Hematopoietic multipotent progenitor cell treated with erythropoietin and hydrocortisone succinate and interleukin-3 and kit ligand, for 17 days (in vitro differentiated cells): ENCODE measurements at places on chromosomes 12 and 14.

GRCh38 chr12:39443929-39444209, 949 bp upstream of the KIF21A start:
- peak; percentile 4 for DNase-seq

GRCh38 chr12:52061470-52062166, 8.2 kb upstream of the ATG101 start:
- no peak for DNase-seq

DNA sequence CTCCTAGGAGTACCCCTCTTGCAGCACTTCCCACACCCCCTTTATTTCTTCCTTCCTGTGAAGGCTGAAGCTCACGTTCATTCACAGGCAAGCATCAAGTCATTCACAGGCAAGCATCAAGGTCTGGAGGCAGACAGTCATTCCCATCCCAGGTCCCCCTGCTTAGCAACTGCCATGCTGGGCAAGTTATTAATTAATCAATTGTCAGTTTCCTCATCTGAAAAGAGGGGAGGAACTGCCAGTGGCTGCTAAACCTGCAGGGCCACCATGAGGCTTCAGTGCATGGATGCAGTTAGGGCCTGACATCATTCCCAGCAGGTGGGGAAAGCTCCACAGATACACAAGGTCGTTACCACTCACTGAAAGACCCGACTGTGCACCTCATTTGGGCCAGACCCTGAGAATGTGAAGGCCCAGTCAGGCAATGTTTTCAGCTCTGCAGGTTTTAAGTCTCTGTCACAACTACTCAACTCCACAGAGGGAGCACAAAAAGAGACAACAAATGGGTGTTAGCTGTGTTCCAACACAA, 85.0 kb upstream of the GPR68 start:
- DNase-seq: no peak

DNA sequence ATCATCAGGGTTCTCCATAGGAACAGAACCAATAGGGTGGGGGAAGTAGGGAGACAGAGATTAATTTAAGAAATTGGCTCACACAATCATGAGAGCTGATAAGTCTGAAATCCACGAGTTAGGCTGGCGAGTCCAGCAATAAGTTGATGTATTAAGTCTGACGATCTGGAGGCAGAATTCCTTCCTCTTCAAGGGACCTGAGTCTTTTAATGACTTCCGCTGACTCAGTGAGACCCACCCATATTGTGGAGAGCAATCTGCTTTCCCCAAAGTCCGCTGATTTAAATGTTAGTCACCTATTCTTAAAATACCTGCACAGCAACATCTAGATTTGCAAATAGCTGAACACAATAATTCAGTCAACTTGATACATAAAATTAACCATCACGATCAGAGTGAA, 97.8 kb downstream of the SPTSSA start:
- DNase-seq: no peak

DNA sequence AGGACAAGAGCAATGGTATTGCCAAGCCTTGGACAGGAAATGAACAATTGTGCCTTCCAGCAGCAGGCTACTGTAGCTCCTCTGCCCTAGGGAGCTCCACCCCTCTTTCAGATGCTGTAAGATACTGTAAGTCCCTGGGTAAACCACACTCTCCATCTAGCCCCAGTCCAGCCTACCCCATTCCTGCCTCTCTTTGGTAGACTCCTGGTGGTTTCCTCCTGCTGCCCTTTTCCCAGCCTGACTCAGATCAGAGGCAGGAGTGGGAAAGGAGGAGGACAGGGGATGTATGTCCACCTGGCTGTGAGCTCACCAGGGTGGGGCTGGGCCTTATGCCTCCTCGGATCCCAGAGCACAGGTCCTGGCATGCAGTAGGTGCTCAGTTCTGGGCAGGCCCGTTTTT, 174.6 kb downstream of the ESRRB start:
- DNase-seq: no peak

DNA sequence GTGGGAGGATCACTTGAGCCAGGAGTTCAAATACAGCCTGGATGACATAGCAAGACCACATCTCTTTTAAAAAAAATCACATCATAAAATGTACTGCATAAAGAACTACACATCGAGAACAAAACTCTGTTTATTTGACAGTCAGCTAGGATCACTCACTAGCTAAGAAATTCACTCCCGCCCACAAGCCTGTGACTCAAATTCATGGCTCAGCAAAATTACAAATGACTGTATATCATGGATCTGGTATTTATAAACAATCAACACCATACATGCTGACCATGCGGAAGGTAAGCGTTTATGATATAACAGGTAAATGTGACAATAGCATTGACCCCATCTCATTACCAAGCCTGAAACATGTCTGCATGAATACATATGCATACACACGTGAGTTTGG, 206.5 kb downstream of the EFCAB11 start:
- no peak for DNase-seq

DNA sequence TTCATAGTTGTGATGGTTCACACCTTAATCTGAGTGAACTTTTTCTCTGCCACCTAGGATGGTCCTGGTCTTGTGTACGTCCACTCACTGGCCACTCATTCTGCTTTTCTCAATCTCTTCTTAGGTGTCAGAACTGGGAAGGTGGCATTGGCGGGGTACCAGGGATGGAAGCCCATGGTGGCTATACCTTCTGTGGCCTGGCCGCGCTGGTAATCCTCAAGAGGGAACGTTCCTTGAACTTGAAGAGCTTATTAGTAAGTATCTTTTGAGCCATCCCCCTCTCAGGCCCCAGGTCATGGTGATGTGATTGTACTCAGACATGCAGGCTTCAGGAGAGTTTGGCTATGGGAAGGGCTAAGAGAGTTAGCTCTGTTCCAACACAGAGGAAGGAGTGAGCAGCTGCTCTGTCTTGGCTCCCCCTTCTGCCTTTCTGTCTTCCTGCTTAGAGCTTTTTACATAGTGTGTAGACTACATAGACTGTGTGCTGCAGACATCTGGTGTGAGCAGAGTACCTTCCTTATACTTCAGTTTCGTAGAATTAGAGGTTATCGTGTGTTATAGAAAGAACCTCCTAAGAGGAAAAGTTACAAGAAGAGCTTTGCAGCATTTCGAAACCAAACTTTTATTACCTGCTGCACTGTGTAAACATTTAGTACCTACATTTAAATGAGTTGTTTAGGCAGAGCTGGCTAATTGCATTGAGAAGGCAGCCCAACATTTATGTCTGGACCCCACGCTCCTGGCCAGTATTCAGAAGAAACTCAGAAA, 54.2 kb downstream of the FNTB start:
- no peak for DNase-seq

DNA sequence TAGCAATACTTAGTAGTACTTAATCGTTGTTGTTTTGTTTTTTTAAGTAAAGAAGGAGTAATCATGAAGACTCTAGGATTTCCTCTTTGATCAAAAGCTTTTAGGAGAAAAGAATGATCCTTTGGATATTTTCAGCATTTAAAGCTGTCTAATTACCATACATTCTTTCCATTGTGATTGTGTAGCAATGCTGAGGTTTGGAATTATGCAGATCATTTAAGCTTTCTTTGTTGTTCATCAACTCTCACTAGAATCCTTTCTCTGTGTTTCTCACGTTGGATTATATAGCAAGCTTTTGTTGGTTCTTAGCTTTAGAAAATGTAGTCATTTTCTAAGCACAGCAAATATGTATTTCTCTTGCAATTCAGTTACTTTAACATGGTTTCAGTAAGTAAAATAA, 25.8 kb downstream of the CCDC91 start:
- no peak for DNase-seq

- DNase-seq: no peak
Measured at GRCh38 chr12:64687816-64688215, 71.4 kb downstream of the GNS start.

- DNase-seq: no peak
Measured at GRCh38 chr14:22460461-22461195, 128.4 kb downstream of the DAD1 start.

DNA sequence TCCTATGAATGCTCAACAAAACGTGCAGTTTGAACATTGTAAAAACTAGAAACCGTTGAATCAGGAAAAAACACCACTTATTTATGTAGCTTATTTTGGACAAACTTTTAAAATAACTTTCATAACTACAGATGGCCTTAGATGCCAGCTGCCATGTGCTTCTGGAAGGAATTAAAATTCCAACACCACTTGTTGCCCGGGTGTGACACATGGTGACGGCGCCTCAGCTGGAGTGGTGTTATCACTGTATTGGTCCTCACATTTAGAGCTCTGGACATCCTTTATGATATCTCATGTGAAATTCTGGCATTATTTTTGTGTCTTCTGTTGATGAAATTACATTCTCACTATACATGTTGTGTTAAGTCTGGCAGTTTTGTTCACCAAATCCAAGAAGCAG, 211.0 kb downstream of the IPO8 start:
- no peak for DNase-seq

DNA sequence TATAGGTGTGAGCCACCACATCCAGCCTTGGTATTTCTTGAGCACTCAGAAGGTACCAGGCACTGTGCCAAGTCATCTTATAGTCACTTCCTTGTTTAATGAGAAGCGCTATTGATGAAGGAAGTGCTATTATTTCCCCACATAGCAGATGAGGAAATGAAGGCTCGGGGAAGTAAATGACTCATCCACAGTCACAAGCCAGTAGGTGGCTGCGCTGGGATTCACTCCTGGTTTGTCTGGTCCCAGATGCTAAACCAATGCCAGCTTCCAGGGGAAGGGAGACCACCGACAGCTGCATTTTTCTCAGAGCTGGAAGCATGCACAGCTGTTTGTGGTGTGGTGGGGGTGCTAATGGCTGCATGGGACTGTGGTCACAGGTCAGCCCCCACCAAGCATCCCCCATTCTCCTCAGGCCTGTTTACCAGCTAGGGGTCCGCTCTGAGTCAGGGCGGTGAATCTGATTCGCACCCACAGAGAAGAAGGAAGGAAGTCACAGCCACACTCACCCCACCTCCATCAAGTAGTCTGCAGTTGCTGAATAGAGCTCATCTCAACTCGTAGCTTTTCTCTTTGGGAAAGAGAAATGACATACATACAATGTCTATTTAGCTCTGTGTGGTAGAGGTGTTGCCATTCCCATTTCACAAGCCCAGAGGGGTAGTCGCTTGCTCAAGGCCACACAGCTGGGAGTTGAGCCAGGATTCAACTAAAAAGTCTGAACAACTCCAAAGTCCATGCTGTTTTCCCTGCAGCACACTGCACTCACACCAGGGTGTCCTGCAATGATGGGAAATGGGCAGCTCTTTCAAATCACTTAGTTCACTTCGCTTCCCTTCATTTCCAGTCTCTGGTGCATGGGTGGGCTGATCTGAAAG, 6.3 kb upstream of the LTBP2 start:
- no peak for DNase-seq

DNA sequence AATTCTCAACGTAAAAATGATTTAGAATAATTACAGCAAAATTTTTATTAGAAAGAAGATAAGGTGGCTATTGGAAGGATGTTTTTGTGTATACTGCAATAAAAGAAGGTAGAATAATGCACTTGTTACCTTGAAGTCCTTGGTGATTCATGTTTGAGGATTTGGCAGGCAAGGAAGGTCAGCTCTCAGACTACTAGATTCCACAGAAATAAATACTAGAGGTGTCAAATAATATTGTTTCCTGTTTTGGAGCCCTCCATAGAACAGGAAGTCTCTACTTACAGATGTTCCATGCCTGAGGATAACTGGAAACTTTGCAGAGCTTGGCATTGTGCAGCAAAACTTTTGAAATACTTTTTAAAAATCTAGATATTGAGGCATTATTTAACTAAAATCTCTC, 284.3 kb upstream of the SYT1 start:
- DNase-seq: no peak

GRCh38 chr12:42442311-42442759, 116.4 kb downstream of the PPHLN1 start:
- DNase-seq: no peak
